ENCODE measurements at places on chromosomes 16 and 17.

GRCh38 chr17:28364665-28365363, at the start of gene SEBOX:
TSS of gene SEBOX (minus strand) at chr17:28365199. CDS start at chr17:28365151, 48 bp downstream.
- no peak for DNase-seq

DNA sequence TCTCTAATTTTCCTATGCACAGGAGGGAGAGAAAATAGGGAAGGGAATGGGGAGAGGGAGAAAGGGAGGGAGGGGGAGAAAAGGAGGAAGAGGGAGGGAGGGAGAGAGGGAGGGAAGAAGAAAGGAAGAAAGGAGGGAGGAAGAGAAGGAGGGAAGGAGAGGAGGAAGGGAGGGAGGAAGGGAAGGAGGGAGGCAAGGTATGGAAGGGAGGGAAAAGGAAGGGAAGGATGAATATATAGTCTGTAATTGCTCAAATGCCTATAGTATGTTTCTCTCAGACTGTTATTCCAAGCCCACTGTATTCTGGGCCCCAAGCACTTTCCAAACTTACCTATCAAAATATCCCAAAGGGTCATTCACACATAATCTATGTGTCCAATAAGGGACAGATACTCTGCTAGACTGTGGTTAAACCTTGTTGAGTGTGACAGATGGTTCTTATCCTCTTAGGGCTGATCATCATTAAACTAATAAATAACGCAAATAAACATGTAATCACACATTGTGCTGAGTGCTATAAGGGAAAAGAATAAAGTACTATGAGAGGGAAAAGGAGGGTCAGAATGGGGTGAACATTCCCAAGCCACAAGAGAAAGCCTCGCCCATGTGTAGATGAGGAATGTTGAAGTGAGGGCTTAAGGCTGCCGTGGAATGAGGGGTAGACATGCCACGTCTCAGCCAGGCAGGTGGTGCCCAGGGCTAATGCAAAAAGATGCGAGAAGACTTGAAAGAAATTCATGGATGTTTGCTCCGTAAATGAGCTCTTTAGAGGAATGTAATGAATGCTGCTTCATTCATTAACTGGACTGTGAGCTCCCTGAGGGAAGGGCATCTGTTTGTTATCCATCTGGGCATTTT, 30.6 kb downstream of the ASIC2 start:
- DNase-seq: no peak

DNA sequence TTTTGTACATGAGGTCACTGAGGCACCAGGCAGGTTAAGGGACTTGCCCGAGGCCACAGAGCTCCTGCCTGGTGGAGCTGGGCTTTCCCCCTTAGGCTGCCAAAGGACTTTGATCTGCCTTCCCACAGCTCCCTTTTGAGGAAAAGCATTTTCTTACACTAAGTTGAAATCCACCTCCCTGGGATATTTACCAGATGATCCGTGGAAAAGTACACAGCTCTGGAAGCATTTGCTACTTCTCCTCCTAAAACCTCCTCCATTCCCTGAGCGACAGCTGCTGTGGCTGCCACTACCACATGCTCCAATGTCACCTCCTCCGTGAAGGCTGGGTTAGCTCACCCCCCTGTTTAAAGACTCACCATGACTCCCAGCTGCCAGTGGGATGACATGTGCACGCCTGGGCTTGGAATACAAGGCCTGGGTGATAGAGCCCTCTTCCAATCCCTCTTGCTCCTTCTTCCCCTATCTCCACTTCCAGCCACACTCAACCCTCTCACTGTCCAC, 1.2 kb upstream of the MPRIP start:
- DNase-seq: no peak

- no peak for DNase-seq
These were observed 652.5 kb downstream of the HS3ST4 start for GRCh38 chr16:26344240-26344776.

- DNase-seq: no peak
These were observed 1.0 kb upstream of the HLF start for GRCh38 chr17:55263569-55264277.

DNA sequence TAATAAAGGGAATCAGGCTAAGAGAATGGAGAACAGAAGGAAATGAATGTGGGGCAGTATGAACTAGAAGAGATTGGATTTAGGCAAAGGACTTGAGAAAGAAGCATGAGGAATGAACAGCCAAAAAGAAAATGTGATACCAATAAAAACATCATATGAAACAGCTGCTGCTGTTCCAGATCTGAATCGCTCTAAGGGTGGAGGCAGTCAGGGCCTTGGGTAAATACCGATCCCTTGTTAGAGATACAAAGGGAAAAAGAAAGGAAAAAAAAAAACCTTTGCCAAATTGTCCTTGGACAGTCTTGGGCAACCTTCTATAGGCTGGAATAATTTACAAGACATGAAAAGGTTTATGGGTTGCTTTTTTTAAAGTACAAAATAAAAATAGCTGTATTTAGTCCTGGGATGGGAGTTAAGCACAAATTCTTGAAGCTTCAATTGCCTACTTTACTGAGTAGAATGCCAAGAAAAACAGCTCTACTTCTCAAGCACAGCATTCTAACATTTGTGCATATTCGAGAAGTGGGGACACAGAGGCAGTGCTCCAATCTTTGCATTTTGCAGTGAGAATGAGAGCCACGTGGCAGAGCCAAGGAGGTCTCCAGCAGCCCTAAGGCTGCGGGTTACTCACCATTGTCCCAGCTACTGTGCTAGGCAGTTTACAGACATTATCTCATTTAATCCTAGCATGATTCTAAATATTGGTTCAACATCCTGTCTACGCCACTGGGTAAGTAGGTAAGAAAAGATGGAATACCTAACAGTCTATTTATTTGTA, 43.3 kb upstream of the PSMD7 start:
- DNase-seq: no peak

DNA sequence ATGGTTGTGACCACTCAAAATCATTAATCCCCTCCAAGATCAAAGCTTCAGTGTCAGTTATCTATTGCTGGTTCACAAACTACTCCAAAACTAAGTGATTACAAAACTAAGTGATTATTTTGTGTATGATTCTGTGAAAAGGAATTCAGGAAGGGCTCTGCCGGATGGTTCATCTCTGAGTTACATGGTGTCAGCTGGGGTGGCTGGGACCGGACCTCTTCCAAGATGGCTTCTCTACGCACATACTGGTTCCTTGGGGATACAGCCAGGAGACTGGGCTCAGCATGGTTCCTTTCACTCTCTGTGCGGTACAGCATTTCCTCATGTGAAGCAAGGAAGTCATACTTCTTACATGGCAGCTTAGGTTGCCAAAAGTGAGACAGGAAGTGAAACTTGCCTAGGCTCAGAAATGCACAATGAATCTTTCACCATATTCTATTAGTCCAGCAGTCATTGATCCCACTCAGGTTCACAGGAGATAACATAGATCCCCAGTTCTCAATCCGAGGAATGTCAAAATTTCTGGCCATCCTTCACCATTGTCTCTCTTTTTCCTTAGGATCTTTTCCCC, 97.9 kb upstream of the IRX6 start:
- DNase-seq: no peak

GRCh38 chr17:82900741-82901140, 60.9 kb upstream of the ZNF750 start:
- DNase-seq: no peak

- DNase-seq: no peak
These were observed 23.4 kb downstream of the NUP85 start for GRCh38 chr17:75228847-75229246.

GRCh38 chr16:65749506-65749905, 617.0 kb upstream of the CDH5 start:
- no peak for DNase-seq

DNA sequence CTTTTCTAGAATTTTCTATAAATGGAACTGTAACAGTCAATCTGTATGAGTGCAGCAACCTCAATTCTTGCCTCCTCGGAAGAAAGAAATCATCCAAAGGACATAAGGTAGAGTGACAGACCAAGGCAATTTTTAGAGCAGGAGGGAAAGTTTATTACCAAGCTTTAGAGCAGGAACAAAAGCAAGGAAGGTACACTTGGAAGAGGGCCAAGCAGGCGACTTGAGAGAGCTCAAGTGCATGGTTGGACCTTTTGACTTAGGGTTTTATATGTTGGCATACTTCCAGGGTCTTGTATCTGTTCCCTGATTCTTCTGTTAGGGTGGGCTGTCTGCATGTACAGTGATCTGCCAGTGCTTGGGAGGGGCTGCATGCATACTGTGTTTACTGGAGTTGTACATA, 50.3 kb downstream of the SCNN1G start:
- DNase-seq: no peak

DNA sequence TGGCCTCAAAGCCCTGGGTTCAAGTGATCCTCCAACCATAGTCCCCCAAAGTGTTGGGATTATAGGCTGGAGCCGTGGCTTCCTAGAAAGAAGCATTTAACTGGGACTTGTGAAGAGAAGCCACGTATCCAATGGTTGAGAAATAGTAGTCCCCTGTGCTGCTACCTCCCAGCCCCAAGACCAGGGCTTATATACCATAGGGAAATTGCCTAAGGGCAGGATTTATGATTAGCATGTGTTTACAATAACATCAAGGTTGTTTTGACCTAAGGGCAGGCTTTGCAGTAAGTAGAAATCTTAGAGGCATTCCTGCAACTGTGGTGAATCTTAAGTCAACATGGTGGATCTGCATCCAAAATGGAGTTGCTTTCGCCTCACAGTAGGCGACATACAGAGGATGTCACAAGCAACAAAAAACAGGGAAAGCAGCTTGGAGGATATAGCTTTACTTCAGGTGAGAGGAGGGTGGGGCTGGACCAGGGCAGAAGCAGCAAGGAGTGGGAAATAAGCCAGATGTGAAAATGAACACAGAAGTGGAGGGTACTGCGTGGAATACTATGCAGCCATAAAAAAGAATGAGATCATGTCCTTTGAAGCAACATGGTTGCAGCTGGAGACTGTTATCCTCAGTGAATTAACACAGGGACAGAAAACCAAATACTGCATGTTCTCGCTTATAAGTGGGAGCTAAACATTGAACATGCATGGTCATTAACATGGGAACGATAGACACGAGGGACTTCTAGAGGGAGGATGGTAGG, 18.7 kb upstream of the NSMCE1 start:
- no peak for DNase-seq

- no peak for DNase-seq
These were observed 499.4 kb upstream of the HSBP1 start for GRCh38 chr16:83308414-83308813.

DNA sequence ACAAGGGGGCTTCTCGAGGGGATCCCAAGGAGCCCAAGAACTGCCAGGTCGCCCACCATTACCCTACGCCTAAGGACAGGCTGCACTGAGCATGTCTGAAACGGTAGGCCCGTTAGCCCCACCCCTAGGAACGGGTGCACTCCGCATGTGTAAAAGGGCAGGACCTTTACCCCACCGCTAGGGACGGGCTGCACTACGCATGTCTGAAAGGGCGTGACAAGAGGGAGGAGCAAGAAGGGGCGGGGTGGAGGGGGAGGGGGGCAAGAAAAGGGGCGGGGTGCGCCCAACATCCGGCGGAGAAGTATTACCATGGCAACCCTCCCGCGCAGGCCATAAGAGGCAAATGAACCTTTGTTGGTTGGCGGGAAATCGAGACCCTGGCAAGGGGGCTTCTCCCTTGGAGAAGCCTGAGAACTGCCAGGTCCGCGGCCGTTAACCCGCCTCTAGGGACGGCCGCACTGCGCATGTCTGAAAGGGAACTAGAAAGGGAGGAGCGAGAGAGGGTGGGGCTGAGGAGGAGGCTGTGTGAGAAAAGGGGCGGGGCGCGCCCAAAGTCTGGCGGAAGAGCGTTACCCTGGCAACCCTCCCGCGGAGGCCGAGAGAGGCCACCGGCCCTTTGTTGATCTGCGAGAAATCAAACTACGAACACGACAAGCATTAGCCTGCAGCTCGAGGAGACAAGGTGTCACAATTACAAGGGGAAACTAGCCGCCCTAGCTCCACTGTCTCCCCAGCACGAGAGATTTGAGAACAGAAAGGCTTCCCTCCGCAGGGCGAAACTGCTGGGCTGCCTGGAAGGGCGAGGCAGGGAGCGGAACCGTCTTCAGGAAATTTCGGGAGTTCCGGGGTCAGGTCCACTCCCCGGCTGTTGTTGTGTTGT, 2046.8 kb downstream of the TP53TG3F start:
- no peak for DNase-seq
